A673 (cell line): ENCODE measurements at places on chromosomes 1 and 21. TPM values are rescaled to one million over a fixed set of nuclear protein-coding genes. Genes with fewer than 3 reads are reported as not detected.

GRCh38 chr1:44842862-44843655 lies at the start of gene PTCH2:
PTCH2 (minus strand) TSS chr1:44843253; CDS start chr1:44842932, 321 bp downstream.
- no peaks in the 10 kb centered on the region for H3K36me3 ChIP-seq
- peak within 1 kb of the TSS; percentile 49 for H3K27ac ChIP-seq
- no peaks in the 10 kb centered on the region for H3K4me1 ChIP-seq
- peak; percentile 90 for DNase-seq
- H3K27me3 ChIP-seq: no peaks in the 10 kb centered on the region

Gene EPS8L3
- not detected in 2 replicates for total RNA-seq

DNA sequence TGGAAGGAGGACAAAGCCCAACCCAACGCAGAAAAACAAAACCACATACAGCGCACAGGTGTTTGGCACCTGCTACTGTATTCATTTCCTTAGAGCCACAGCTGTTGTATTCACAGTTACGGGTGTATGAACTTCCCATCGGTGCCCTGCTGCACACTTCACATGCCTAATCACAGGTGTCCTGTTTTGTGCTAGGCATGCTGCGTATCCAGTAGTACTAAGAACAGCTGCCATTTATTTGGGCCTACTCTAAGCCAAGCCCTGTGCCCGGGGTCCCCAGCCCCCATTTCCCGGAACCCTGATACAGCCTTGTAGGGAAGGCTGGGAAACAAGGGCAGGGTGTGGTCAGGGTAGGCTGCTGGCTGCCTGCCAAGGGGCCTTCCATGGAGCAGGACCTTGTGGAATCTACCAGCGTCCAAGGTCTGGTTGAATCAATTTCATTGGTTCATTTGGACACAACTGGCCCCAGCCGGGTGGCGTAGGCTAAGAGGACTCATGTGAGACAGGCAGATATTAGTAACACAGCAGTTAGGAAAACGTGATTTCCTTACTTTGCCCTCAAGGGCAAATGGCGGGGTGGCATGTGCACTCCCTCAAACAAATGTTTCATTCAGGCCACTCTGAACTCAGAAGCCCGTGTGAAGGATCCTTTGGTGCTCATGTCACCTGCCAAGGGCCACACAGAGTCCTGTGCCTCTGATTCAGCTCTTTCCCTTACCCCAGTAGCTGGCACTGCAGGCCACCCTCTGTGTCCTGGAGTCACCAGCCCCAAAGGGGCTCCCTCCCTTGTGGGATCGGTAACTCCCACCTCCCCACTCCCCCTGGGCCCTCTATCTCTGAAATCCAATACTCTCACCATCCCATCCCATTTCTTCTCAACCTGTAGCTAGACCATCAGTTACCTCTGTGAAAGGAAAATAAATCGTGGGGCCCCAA lies 986 bp upstream of the RNF186 start:
- H3K27ac ChIP-seq: no peak overlapping the region
- no peaks in the 10 kb centered on the region for H3K4me1 ChIP-seq
- no peaks in the 10 kb centered on the region for H3K36me3 ChIP-seq

Gene L1TD1
- total RNA-seq: not detected in 2 replicates

Gene TENT5C
- total RNA-seq: 0.90 and 1.1 TPM in 2 replicates

GRCh38 chr1:56357927-56358690 lies 221.3 kb downstream of the PLPP3 start:
- H3K4me3 ChIP-seq: no peak overlapping the region
- no peaks in the 10 kb centered on the region for H3K36me3 ChIP-seq
- H3K4me1 ChIP-seq: no peaks in the 10 kb centered on the region

- H3K27ac ChIP-seq: no peak overlapping the region
- DNase-seq: no peak
- no peaks in the 10 kb centered on the region for H3K4me1 ChIP-seq
- no peak overlapping the region for H3K4me3 ChIP-seq
Measured at GRCh38 chr1:214791961-214792360, 189.0 kb downstream of the CENPF start.
